LHCN-M2 (cell line): ENCODE measurements at places on chromosomes 4 and X.

- no peak for DNase-seq
These were observed 3.7 kb downstream of the RS1 start for GRCh38 chrX:18668071-18668835.

- no peak for DNase-seq
These were observed 3.0 kb upstream of the HTRA3 start for GRCh38 chr4:8266508-8266907.

DNA sequence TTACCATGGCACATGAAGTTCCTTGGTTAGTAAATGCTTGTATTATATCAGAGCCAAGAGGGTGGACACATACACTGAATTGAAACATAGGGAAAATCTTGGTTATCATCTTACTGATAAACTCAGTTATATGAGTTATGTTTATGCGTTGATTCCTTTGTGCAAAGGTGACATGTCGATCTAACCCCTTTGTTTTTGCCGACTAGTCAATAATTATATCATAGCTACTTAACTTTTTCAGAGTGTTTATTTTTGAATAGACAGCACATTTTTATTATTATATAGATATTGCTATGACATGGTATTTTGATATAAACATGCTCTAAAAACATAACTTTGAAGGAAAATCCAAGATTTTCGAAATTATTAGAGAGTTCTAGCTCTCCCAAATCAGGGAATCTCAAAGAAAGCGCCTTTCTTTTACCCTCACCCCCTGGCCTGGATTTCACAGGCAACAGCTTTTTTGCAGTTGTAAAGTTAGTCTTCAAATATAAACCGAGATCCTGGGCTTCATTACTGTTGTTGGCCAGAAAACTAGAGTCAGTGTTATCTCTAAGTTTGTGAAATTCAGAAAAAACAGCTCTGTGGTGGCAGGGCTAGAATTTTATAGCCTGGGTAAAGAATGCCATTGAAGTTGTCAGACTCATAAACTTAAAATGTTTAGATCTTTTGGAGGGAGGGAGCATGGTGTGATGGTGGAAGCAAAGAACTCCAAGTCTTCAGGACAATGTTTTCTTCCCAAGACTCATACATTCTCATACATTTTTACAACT is 45.8 kb upstream of the PITX2 start:
- DNase-seq = no peak

GRCh38 chr4:145019346-145019745 is 78.7 kb downstream of the ANAPC10 start:
- DNase-seq = no peak

GRCh38 chr4:122091836-122092405 is 60.2 kb upstream of the BLTP1 start:
- no peak for DNase-seq

- no peak for DNase-seq
These were observed 250.8 kb upstream of the SFRP2 start for GRCh38 chr4:154039435-154040343.

DNA sequence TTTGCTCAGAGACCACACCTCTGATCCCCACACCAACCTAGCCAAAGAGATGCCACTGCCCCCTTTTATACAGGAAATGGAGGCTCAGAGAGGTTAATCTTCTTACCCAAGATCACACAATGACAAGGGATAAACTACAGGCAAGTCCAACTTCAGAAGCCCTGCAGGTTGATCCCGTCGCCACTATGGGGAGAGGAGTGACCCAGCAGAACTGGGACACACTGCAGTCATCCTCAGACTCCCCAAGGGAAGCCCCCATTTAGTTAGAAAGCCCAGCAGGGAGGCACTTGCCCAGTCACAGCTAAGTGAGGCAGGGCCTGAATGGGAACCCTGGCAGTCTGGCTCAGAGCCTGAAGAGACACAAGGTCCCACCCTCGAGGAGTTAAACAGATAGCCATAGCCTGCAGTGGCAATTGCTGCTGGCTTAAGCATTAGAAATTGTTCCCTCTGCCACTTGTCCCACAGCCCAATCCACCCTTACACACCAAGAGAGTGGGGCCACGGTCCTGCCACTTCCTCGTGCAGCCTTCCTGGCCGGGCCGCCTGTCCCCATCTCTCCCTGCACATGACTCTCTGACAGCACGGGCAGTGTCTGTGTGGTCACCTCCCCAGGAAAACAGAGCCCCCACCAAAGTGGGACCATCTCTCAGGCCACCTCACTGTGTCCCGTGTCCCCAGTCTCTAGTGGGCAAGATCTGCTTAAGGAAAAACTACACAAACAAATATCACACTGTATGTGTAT is 2.7 kb downstream of the JAKMIP1 start:
- DNase-seq = no peak

DNA sequence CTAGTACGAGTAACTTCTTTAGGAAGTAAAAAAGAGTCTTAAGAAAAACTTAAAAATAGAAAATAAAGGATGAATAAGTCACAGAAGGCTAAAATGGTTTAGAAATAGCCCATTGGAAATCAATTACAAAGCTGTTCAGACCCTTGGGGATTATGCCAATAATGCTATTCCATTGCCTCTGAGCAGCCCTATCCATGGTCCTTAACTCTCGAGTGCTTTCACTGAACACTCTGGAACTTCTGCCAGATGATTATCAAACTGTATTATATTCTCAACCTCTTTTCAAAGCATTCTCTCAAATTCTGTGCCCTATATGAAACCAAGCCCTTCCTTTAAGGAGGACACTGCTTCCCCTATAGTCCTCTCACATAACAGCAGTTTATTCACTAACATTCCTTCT is 17.0 kb downstream of the SLC9B1 start:
- peak; percentile 21 for DNase-seq

DNA sequence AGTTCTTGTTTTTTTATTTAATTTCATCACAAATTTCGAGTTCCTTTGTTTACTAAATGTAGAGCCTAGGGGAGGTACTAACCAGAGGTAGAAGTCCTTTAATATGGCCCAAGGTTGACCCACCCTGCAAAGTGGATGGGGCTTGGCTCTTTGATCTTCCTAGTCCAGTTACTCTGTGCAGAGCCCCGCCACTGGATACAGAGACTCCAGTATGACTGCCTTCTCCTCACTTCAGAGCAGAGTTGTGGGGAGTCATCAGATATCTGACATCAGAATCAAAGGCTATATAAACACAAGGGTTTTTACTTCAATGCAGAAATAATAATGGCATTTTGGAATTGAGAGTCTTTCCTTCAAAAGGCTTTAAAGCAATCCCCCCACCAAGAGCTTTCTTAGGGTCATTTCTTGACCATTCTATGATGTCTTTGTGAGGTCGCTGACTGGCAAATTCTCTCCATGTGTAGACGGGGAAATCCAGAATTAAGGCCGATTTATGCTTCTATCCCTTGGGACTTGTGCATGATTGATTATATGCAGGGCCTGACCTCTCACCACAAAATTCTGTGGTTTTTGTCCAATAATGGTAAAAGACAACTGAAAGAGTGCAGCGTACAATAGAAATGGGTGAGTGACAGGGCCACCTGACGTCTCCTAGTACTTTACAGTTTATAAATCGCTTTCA is 88.3 kb upstream of the CITED1 start:
- DNase-seq = no peak

GRCh38 chrX:13614154-13614553 is 38.8 kb upstream of the TCEANC start:
- no peak for DNase-seq

DNA sequence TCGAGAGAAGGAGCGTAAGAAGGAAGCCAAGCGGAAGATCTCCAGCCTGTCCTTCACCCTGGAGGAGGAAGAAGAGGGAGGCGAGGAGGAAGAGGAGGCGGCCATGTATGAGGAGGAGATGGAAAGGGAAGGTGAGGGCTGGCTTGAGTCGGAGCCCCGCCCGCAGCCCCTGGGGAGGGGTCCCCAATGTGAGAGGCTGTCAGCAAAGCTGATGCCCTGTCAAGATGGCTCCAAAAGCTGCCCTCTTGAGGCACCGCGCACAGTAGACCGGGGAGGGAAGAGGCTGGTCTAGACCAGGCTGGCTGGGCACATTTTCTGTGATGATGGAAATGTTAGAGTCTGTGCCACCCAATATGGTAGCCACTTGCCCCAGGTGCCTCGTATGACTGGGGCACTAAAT is 2.5 kb downstream of the FAM50A start:
- DNase-seq = no peak

DNA sequence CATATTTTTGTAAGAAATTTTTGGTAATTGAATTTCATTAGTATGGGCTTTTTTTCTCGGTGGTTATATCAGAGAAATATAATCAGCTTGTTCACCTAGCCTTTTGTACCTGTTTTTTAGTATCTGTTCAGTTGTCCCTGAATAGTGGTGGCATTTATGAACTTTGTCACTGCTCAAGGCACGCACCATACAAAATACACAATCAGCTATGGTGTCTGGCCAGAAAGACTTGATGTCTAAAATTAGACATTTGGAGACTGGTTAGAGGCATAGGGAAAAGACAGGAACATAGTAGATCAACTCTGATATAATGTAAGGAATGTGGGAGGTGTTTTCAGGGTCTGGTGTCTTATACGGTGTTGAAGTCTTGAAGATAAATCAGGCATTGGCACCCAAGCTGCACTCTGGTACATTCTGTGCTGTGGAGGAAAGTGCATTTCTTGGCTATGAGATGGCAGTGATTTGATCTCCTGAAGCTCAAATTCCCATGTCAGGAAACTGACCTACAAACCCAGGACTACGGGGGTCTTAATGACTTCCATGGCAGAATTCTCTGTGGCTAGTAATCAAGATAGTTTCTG is 3.6 kb downstream of the ART3 start:
- peak; percentile 31 for DNase-seq

- DNase-seq = no peak
These were observed 1420.2 kb downstream of the PCDH18 start for GRCh38 chr4:136112116-136112515.

DNA sequence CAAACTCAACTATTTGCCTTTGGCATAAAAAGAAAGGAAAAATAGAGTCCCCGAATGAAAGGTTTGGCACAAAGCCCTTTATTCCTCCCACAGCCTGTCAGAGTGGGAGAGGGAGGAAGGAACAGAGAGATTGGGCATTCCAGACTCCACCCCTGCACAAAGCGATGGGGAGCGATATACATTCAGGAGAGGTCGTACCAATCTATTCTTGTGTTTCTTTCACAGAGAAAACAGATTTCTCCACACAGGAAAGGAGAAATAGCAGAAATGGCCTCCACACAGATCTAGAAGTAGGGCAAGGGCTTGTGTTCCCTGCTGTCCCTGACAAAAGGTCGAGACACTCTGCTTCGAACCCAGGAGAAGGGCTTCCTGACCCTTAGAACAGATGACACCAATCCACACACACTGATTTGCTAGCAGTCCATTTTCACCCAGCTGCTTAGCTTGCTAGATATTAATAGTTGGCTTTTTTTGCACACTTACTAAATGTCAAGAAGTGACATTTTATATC is 197.4 kb downstream of the MAML3 start:
- DNase-seq = no peak

GRCh38 chr4:174575436-174575835 is 53.1 kb upstream of the HPGD start:
- no peak for DNase-seq

- DNase-seq = peak; percentile 24
These were observed 71.4 kb downstream of the RTL5 start for GRCh38 chrX:72060196-72060920.

GRCh38 chr4:102685768-102686167 is 75.0 kb downstream of the MANBA start:
- DNase-seq = no peak

GRCh38 chr4:95546221-95546620 is 2.6 kb downstream of the UNC5C start:
- DNase-seq = no peak

DNA sequence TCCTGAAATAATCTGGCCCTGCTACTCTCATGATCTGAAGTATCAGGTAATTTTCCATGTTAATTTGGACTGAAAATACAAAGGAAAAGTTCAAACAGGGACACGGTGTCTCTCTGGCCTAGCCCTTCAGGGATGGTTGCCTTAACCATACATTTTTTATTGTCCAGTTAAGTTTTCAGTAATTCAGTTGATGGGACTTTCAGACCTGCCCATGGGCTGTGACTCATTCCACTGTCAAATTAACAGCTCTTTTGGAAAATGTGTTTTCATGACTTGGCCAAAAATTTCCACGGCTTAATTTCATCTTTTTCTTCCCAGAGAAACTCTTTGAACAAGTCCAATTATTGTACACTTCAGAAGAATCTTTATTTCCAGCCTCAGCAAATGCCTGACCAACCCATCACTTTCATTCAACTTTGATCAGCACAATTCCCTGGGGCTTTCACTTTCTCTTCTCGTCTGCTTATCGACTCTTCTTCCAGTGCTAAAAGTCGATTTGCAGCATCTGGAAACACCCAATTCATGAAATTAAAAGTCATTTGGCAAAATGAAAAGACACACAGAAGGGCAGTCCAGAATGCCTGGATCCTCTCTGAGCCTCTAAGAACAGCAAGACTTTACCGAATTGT is 293.9 kb downstream of the RAB28 start:
- DNase-seq = no peak

- no peak for DNase-seq
These were observed 10.8 kb downstream of the HTRA3 start for GRCh38 chr4:8280158-8280875.

- no peak for DNase-seq
These were observed 51.1 kb upstream of the UGT8 start for GRCh38 chr4:114547340-114548134.

DNA sequence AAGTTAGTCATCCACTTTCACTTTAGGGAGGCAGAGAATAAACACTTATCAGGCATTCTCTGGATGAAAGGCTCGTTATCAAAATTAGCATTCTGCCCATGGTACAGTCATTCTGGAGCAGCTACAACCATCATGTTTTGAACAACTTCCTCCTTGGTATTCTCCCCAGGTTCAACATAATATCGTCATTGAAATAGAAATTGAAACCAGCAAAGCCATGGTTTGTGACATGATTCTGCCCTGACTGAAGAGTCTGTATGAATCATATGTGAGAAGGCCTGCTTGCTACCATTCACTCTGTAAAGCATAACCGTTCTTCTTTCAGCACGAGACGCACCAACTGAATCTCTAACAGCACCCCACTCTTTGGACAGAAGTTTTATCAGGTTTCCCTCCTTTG is 127.5 kb upstream of the RADX start:
- DNase-seq = no peak

DNA sequence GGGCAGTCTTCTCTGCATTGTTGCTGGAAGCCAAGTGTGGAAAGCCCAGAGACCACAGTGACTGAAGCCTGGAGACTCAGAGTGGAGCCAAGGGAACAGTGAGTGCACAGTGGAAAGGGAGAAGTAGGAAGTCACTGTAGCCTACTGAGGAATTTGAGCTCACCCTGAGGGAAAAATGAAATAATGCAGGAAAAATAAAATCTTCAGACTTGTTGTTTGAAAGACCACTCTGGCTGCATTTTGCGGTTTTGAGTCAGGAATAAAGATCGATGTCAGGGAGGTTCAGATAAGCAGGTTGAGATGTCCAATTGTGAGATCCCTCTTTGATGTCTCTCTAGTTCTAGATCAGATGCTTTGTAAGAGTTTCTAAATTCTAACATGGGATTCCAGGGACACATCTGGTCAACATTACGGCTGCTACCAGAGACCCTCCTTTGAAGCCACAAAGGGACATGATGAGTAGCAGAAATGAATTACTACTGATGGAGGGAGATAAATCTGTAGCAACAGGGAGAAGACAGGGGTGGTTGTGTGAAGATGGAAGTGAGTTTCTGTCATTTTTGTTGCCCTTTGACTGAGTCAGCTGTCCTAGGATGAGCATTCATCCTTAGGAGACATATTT is 8.4 kb downstream of the ADH4 start:
- DNase-seq = no peak

- DNase-seq = peak; percentile 84
These were observed 44.5 kb downstream of the SEPTIN11 start for GRCh38 chr4:76993787-76994641.
